ENCODE measurements at places on chromosomes 12 and 14.

GRCh38 chr12:126667339-126667738 is 1599.6 kb upstream of the TMEM132C start:
- DNase-seq: no peak

GRCh38 chr14:23103581-23103980 is 1.2 kb downstream of the CIROP start:
- no peak for DNase-seq

- DNase-seq: no peak
Measured at GRCh38 chr12:124028555-124028925, 55.5 kb downstream of the ZNF664 start.

GRCh38 chr14:88251650-88252049 is 71.4 kb downstream of the KCNK10 start:
- no peak for DNase-seq

DNA sequence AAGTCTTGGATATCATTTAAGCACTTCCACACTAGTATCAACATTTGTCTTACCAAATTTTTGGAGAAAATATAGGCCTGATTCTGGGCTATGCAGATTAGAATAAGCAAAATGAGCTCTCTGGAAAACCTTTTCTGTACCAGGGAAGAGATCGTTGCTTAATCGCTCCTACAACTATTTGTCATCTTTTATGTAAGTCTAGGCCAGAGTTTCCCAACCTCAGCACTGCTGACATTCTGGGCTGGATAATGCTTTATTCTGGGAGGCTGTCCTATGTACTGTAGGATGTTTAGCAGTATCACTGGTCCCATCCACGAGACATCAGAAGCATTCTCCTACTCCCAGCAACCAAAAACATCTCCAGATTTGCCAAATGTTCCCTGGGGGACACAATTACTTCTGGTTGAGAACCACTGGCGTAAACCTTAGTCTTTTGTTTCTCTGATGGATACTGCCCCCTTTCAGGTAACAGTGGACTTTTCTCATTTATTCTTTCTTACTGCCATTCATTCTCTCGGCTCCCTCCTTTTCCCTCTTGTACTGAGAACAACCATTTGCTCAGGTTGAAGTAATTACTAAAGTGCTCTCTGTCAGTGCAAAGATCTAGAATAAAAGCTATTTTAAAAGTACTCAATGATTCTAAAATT is 316.9 kb upstream of the E2F7 start:
- DNase-seq: no peak

GRCh38 chr12:47193066-47193465 is 113.3 kb upstream of the AMIGO2 start:
- DNase-seq: no peak

- DNase-seq: no peak
Measured at GRCh38 chr12:23669691-23670090, 279.8 kb downstream of the SOX5 start.

- no peak for DNase-seq
Measured at GRCh38 chr14:102591372-102591943, 991 bp upstream of the RCOR1 start.

DNA sequence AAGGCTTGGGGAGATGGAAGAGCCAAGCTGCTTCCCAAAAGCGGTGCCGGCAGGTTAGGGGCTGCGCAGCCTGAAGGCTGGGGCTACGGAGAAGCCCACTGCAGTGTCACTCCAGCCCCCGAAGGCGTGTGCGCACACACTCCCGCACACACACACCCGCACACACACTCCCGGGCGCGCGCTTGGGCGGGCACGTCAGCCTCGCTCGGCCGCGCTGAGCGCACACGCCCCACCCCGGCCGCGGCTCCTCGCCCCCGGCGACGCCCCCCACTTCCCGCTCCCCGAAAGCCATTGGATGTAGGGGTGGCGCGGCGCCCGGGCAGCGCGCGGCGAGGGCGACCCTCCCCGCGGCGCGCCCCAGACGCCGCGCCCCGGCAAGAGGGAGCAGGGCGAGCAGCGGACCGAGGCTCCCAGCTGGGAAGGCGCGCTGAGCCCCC is at the start of gene KCNK10:
Gene KCNK10 (minus strand): TSS at position 184 of the 437 bp plus-strand sequence. CDS start 471 bp downstream, outside the sequence.
- no peak for DNase-seq

DNA sequence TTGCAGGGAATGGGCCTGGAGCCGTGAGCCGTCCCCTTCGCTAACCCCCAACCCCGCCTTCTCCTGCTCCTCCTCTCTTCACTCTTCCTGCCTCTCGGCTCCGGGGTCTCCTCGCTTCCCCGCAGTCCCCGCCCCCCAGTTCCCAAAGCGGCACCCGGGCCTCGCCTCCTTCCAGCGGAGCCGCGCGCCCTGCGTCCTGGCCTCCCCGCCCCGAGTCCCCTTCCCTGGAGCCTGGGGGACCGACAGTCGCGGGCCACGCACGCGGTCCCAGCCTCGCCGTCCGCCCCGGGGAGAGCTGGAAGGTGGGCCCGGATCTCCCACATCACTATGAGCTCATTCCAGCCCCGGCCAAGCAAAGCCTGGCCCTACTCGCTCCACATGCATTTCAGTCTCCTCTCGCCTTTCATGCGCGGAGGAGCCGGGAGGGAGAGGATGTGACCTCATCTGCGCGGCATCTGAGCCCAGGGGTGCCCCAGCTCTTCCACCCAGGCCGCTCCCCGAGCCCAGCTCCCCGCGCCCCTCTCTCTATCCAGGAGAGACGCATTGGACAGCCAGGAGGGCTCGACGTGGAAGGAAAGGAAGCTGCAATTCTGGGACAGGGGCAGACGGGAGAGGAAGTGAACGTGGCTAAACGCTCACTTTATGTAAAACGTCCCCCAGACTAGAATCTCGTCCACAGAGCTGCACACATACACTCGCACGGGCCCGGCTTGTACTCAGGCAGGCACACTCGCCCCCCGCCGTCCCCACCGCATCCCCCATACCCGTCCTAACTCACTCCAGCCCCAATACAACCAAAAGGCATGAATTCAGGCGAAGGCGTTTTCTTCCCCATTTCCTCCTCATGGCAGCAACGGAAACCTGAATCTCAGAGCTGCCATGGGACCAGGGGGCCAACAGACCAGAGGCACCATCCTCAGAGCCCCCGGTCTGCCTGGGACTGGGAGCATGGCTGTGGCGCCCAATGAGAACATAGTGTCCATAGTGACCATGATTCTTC is 108.7 kb upstream of the CCND2 start:
- DNase-seq: no peak

DNA sequence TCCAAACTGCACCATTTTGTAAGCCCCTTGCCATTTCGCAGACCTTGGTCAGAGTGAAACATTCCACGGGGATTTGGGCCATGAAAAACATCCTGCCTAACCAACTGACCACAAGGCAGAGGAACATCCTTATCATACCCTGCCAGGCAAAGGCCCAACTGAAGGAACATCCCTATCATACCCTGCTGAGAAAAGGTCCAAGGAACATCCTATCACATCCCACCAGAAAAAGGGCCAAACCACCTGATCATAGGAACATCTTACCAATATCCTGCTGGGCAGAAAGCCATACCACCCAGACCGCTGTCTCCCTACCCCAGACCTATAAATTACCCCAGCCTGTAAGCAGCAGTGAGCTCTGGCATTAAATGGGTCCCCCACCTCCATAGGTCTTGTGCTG is 19.4 kb upstream of the LRRC9 start:
- DNase-seq: no peak

DNA sequence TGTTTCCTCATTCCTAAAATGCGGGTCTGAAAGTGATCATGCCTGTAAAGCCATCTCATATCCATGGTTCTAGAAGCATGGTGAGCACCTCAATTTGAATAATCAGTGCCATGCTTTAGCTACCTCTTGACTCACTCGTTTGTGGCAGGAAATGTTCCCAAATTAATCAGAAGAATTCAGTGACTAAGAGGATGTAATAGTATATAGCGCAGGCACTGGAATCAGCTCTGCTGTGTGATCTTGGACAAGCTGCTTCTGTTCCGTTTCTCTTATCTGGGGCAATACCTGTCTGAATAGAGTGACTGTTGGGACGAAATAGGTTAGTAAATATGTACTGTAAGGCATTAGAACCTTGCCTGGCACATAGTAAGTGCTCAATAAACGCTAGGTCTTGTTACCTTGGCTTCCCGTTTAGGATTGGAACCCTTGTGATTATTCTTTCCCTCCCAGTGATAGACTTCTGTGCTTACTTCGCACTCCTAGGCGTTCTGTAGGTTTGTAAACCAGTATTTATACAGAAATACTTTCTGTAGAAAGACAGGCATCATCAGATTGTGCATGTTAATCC is 820 bp upstream of the SMAGP start:
- DNase-seq: no peak

DNA sequence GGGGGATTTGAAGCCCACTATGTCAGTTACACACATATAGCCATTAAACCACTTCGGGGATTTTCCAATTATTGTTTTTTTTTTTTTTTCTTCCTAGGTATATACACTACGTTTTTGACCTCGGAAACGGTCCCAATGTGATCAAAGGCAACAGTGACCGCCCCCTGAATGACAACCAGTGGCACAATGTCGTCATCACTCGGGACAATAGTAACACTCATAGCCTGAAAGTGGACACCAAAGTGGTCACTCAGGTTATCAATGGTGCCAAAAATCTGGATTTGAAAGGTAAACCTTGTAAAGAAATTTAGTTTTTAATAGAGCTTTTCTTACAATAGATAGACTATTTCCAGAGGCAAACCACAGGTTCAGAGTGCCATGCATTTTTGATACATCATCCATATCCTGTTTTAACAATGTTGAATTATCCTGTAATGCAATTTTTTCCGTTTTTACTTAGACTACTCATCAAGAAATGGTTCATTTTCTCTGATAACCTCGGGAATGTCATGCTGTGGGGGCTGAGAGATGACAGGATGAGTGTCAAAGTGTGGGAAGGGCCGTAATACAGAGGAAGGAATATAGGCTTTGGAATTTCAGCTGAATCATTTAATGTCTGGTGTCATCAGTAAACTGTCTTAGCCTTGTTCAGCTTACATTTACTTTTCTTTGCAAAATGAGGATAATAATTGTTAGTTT is 797.1 kb downstream of the NRXN3 start:
- no peak for DNase-seq

- no peak for DNase-seq
Measured at GRCh38 chr12:125981610-125982253, 916.5 kb downstream of the AACS start.

- no peak for DNase-seq
Measured at GRCh38 chr12:16564675-16565074, 41.3 kb downstream of the LMO3 start.

GRCh38 chr14:64806202-64806861 is 73.4 kb downstream of the SPTB start:
- DNase-seq: no peak

DNA sequence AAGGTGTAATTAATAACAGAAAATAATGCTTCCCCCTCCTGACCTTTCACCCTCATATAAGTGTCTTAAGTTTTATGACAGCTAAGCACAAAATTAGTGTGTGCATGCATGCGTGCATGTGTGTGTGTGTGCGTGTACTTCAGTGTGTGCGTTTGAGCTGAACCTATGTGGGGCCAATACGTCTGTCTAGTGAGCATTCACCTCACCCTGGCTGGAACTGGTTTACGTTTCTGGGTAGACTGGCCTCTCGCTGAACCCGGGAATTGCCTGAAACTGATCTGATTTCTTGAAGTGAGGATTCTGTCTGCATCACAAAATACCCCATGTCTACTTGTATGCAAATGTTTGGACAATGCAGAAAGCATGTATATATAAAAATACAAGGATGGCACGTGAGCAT is 68.2 kb upstream of the TBX3 start:
- DNase-seq: no peak

DNA sequence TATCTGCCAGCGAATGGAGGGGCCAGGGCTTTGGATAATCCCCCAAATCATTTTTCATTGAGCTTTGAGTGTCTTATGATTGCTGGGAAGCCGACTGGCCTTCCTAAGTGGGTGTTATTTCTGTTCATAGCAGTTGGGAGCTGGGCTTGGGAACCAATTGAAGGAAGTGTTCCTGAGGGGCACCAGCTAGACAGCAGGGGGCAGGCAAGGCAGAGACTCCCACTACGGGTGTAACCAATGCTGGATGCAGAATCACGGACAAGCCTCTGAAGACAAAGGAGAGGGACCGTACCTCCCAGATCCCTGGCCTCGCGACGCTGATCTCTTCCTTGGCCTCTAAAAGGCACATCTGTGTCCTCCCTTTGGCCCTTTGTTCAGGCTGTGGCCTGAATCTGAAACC is 149.0 kb upstream of the PRMT8 start:
- no peak for DNase-seq

DNA sequence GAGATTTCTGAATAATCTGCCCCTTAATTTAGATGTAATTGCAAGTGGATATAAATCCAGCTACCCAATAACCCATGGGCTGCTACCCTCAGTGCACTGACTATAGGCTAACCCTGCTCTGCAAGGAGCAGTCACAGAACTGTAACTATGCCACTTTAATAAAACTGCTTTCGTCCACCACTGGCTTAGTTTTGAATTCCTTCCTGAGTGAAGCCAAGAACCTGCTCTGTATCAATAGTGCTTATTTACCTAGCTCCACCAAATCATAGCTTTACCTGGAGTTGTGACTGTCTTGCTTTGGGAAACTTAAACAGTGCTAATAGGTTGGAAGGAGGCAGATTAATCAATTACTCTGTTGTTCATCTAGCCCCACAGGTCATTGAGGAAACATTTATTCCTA is 1524.4 kb upstream of the SEL1L start:
- no peak for DNase-seq

GRCh38 chr14:30331030-30331429 is 227.9 kb upstream of the G2E3 start:
- DNase-seq: no peak

- DNase-seq: no peak
Measured at GRCh38 chr12:57852200-57852599, 5.7 kb upstream of the CTDSP2 start.

DNA sequence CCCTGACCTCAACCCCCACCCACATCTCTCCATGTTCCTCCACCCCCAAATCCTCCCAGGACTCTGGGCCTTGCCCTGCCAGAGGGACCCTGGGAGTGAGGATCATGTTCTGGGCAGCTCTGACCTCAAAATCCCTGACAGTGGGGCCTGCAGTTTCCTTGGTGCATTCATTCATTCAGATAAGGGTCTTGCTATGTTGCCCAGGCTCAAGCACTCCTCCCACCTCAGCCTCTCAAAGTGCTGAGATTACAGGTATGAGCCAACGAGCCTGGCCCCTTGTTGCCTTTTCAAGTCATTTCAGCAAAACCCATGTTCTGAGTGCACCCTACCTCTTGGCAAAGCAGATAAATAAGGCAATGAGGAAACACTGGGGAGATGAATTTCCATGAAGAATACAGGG is 29.6 kb downstream of the ARL6IP4 start:
- DNase-seq: no peak

- no peak for DNase-seq
Measured at GRCh38 chr14:95098984-95099599, 58.2 kb downstream of the DICER1 start.
